ENCODE measurements at places on chromosomes 7 and 10.

DNA sequence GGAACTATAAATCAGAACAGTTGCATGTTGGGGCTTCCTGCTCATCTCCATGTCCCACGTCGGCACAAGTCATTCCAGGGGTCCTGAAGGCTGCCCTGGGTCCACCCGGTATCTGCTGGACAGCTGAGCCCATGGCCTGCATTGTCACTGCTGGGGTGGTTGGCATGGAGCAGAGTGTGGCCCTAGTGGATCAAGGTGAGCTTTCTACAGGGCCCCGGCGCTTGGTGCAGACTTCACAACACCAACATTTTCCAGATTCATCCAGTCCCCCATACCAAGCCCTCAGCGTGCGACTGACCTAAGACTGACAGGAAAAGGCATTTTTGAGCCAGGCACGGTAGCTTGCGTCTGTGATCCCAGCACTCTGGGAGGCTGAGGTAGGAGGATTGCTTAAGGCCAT lies 175.5 kb upstream of the LYZL2 start:
- no peak for DNase-seq

DNA sequence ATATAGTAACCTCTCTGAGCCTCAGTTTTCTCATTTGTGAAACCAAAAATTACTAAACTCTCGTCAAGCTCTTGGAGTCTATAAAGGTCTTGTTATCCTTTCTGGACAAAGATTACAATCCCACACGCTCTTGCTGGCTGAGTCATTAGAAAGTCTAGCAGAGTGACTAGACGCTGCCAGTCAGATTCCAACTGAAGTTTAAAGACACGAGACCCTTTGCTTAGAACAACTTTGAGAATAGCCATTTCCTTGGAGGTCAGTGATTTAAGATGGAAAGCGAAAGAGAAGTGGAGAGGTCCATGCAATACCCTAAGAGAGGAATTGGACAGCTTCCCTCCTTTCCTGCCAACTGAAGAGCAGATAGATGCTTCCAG lies 119.5 kb downstream of the APBB1IP start:
- peak; percentile 24 for DNase-seq

- peak; percentile 56 for DNase-seq
Observed at GRCh38 chr7:70093205-70093904, 495.1 kb downstream of the AUTS2 start.

- no peak for DNase-seq
Observed at GRCh38 chr10:76305930-76306615, 874.6 kb downstream of the LRMDA start.

DNA sequence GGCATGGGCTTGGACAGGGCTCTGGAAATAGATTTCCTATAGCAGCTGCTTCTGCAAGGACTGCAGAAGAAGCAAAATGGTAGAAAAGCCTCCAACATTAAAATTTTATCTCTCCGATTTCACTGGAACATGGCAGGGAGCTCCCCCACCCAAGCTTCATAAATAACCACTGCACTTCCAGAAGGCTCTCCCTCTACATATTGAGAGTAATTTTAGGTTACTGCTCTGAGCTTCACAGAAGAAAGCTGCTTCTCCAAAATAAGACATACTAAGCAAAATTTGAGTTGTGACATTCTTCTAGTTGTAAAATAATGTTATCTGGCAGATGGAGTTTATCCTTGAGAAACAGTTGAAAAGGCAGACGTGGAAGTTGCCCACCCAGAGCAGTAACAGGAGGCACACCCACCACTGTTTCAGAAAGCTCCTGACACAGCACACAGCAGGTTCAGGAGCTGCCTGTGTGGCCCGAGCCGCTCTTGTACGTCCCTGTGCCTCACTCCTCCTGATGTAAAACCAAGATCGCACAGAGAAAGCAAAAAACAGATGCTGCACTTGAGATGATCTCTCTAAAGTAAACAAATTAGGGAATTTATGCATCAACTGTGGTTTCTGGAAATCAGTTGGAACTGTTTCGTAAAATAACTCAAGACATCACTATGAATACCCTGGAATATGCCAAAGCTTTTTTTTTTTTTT lies 621.0 kb downstream of the PARD3 start:
- DNase-seq: peak; percentile 42

- no peak for DNase-seq
Observed at GRCh38 chr7:92253251-92253650, 7.5 kb downstream of the ANKIB1 start.

DNA sequence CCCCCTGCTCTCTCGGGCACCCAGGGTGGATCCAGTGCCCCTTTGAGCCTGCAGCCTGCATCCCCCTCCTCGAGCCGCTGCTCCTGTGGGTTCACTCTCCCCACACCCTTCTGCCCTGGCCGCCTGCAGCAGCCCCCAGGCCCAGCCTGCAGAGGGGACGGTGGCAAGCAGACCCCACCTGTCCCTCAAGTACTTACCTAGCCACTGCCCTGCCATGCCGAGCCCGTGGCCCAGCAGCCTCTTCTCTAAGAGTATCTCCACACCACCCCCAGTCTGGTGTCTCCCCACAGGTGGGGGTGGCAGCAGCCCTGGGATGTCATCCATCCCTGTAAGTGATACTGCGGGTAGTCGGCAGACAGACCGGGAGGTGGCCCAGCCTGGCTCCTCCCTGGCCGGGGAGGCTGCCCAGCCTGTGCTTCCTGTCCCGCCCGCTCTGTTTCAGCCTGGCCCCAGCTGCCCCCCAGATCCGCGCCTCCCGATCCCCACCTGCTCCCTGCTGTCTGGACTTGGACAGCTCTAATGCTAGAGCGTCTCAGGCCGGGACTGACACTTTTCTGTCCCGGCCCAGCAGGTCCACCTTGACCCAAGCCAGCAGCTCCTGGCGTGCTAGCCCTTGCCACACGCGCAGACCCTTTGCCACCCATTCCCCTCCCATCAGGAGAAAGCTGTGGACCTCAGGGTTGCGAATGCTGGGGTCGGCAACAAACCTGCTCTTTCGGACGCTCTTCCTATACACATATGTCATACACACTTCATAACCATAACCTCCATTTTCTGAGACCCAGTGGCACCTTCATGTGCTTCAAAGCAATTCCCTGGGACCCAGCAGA lies 25.0 kb downstream of the YKT6 start:
- no peak for DNase-seq

DNA sequence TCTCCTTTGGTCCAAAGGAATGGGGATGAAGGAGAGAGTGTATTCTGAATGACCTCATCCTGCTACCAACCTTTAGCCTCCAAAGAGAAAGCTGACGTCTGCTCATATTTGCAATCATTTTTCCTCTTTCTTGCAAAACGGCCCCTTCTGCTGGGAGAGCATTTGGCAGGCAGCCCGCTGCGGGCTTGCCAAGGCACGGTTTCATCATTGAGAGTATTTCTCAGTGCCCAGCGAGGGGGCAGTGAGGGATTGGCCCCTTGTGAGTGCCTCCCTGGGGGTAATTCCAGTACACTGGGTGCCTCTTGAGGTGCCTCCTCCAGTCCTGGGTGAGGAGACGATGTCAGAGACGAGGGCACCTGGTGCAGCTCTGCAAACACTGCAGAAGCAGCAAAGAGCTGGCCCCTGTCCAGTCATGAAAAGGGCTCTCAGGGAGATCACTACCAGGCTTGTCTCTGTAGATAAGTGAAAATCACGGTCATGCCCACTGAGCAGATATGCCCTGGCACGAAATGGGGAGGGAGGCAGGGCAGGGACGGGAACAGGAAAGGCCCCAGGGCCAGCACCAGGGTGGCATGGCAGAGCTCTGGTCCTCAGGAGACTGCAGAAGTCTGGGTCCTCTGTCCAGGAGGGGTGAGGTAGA lies 48.7 kb upstream of the SHH start:
- no peak for DNase-seq

DNA sequence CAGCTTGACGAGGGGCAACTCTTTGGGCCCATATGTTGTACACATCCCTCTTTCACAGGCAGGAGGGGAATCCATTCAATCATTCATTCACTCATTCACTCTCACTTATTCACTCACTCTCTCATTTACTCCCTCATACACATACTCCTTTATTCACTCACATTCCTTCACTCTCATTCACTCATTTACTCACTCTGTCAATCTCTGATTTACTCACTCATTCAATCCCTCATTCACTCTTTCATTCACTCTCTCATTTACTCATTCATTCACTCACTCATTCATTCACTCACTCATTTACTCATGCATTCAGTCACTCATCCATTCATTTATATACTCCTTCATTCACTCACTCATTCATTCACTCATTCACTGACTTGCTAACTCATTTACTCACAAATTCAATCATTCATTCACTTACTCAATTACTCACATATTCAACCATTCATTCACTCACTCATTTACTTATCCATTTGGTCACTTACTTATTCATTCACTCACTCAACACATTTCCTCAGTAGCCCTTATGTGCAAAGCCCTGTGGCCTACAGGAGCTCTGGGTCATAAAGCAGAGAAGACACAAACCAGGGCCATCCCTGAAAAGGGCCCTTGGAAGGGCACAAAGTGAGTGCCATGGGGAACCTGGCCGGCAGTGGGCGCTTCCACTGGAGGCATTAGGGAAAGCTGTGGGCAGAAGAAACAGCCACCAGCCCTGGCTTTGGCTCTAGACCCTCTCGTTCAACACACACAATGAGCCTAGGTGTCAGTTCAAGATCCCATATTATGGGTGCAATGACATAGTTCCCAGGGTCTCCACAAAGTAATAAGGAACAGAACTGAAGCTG lies 26.0 kb downstream of the HIP1 start:
- DNase-seq: no peak

DNA sequence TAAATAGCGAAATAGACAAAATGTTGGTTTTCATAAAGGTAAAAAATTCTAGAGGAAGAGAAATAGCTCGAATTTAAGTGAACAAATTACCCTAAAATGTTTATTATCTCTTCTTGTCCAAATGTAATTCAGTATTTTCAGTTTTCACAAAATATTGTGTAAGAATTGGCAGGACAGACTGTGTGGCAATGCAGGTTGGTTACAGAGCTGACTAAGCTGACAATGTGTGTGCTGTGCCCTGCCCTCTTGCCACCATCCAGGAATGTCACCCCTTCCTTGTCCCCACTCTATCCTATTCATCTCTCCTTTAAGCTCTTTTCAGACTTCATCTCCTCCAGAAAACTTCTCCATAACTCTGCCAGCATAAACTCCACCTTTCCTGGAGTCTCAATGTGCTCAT lies 46.1 kb downstream of the COL28A1 start:
- DNase-seq: no peak

DNA sequence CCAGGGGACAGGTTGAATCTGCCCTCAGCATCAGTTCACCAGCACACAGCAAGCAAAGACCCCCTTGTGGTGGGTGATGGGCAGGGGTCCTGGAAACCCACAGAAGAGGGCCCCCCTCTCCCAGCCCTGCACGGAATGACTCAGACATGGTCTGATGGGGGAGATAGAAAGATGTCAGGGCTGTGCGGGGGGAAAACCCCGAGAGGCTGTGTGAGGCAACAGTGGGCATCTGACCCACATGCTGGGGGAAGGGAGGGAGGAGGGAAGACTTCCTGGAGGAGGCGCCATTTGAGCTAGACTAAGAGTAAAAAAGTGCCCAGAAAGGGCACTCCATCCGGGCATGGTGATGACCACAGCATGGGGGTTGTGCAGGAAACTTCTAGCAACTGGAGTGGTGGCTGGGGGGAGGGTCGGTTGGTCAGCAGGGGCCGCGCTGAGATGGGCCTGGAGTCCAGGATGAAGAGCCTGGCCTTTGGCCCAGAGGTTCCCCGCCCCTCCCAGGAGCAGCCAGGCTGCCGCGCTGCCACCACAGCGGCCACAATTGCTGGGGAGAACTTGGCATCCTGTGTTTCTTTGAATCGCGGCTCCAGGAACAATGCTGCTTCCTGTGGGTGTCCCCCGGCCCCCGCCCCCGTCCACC lies 2.5 kb downstream of the LFNG start:
- DNase-seq: peak; percentile 50

GRCh38 chr10:5297466-5297865 lies 67.3 kb upstream of the UCN3 start:
- no peak for DNase-seq

DNA sequence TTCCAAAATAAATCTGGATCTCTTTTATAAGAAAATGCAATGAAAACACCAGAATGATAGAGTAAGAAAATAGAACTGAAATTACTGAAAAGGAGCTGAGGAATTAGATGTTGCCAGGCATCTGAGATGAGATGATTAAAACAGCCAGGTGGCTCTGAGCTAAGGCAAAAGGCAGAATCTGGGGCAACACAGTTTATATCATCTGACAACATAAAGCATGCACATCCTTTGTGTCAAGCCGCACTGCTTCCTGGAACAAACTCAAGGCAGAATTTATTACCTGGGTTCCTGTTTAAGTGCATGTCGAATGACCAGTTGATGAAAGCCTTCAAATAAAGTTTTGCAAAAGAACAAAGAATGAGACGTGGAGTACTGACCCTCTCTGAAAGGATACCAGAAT lies 247.0 kb downstream of the SNX10 start:
- no peak for DNase-seq

- DNase-seq: peak; percentile 13
Observed at GRCh38 chr10:42491001-42491592, 147.3 kb downstream of the ZNF33B start.

- DNase-seq: no peak
Observed at GRCh38 chr10:34613491-34613890, 201.6 kb downstream of the PARD3 start.

DNA sequence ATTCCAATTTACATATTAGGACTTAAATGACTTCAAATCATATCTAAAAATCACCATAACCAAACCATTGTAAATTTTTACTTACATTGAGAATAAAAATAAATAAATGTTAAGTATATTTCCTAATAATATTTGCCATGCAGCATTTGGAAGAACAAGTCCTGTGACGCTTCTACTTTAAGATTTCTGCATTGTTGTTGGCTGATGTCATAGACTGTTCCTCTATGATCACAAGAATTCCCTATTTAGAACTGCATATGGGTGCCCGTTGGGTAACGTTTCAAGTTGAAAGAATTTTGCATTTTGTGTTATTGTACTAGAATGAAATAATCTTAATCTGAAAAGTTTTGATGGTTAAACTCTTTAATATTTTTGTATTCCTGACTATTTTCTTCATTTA lies 5.1 kb upstream of the ITGB1 start:
- DNase-seq: peak; percentile 77

DNA sequence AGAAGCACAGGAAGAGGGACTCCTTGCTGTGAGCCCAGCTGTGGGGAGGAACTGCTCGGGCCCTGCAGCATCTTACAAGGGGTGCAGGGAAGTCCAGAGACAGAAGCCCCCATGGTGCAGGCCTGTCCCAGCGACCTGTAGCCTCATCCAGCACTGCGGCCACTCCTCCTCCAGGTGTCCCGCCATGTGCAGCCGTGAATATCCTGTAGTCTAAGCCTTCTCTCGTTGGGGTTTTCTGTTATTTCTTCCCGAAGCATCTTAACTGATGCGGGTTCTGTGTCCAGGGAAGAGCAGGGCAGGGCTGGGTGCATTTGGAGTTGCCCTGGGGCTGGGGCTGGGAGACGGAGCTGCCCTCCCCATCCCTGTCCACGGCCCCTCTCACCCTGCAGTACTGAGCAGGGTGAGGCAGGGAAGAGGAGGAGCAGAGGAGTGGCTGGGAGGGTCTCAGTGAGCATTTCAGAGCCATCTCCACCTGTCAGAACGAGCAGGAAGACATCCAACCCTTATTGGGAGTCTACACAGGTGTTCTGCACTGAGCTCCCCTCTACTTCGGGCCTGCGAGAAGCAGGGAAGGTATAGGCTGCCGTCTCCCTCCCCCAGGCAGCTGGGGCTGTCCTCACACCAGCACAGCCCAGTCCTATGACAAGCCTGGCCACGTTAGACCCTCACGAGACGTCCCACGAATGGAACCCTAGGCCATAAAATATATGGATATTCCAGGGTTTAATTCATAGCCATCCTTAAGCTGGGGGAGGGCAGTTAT lies 494.5 kb downstream of the DNAJB6 start:
- DNase-seq: no peak

Measured in fibroblast of upper back skin (primary cell).